NCI-H1105 (cell line): ENCODE measurements at places on chromosomes 6 and 20.
A peak's percentile ranks its signal among the peaks of the same experiment; 100 is the strongest.

GRCh38 chr20:37526238-37526838 lies 1.3 kb downstream of the BLCAP start:
- no peak for DNase-seq

- DNase-seq: peak; percentile 74
Measured at GRCh38 chr6:123415844-123416468, 220.8 kb downstream of the TRDN start.

- DNase-seq: no peak
Measured at GRCh38 chr6:86848986-86849385, 88.3 kb upstream of the HTR1E start.

DNA sequence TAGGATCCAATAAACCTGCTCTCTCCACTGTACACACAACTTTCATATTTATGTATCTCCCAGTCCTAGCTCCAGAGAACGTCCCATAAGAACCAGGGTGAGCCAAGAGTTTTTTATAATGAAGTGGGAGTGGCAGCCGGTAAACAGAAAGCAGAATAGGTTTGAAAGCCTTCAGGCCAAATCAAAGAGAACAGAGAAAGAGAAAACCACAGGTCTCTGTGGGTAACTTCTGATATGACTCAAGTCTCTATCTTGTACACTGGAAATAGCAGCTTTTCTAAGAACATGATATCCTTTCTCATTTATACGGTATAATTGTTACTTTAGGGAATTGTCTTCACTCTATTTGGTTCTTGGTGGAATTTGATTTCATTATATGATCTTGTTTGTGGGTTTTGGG lies 273.6 kb downstream of the PACRG start:
- DNase-seq: no peak

GRCh38 chr6:81865712-81866111 lies 113.2 kb upstream of the TENT5A start:
- DNase-seq: no peak
